GM04504 (cell line): ENCODE measurements at places on chromosomes 13 and 19.
A peak's percentile ranks its signal among the peaks of the same experiment; 100 is the strongest.

- no peak for DNase-seq
These were observed at the start of gene NDUFA11 for GRCh38 chr19:5903624-5904351. Gene NDUFA11, minus strand, starts transcription at chr19:5903790. Its CDS starts 82 bp downstream, at chr19:5903708.

DNA sequence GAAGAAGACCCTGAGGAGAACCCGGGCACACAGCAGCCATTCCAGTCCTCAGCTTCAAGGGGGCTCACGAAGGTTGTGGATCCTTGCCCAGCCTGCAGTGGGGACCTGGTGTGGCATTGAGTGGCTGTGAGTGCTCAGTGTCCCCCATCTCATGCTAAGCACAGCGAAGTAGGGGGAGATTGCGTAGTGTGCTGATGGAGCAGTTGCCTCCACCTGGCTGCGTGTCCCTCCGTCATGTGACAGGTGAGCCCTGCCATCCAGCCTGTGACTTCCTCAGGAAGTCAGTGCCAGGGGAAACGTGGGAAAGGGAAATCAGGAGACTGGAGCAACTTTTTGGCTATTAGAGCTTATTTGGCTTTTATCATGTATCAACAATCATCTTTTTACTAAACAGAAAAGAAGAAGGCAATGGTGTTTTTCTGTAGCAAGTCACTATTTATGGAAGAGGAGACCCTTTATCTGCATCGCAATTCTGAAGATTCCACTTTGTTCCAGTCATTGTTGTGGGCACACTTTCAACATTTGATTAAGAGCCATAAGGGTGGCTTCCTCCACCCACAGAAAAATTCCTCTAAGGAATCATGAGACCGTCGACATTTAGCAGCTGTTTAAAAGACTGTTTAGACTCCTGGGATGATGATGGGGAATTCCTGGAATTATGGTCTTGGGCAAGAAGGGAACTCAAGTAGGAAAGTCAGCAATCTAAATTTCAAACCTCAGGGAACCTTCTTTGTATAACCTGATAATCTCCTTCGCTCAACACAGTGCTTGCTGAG lies 126.8 kb upstream of the SPATA13 start:
- peak; percentile 67 for DNase-seq

DNA sequence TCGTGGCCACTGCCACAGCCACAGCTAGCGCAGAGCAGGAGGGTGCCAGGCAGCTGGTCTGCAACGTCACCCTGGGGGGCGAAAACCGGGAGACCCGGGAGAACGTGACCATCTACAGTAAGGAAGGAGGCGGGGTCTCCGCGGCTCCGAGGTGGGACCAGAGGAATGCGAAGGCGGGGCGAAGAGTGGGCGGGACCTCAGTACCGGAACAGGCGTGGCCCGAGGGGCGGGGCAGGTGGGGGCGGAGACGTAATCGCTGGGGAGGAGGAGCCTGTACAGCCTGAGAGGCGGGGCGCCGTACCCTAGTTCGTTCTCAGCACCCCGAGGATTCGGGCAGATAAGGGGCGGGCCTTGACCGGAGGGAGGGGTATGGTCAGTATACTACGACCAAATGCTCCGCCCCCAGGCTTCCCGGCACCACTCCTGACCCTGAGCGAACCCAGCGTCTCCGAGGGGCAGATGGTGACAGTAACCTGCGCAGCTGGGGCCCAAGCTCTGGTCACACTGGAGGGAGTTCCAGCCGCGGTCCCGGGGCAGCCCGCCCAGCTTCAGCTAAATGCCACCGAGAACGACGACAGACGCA lies 2.5 kb downstream of the ICAM5 start:
- no peak for DNase-seq

GRCh38 chr13:25300861-25301346 lies 521 bp upstream of the NUP58 start:
- DNase-seq, result no peak

- DNase-seq, result no peak
These were observed 15.4 kb downstream of the GTPBP3 start for GRCh38 chr19:17352608-17353280.
